ENCODE measurements at places on chromosomes 3 and 15.

- no peak for DNase-seq
Observed at GRCh38 chr3:176951586-176952292, 245.5 kb downstream of the TBL1XR1 start.

DNA sequence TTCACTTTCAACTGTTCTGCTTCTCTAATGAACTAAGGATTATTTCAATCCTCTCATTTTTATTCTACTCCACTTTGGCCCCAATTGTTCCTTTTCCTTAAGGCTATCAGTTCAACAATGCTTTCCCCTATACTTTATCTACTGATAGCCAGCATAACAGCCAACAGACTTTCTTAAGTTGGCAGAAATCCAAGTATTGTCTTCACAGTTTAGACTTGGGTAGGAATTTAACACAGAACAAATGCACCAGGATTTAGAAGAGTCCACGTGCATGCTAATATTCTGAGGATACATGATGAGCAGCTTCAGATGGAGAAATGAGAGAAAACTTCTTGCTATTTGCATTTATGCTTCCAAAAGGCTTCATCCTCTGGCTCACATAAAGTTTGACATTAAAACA lies 54.8 kb downstream of the FBN1 start:
- no peak for DNase-seq

GRCh38 chr15:77550301-77551251 lies 82.1 kb downstream of the LINGO1 start:
- no peak for DNase-seq

GRCh38 chr15:94239474-94239873 lies 8.1 kb downstream of the MCTP2 start:
- DNase-seq: no peak

- no peak for DNase-seq
Observed at GRCh38 chr15:96870580-96870979, 540.1 kb downstream of the NR2F2 start.

DNA sequence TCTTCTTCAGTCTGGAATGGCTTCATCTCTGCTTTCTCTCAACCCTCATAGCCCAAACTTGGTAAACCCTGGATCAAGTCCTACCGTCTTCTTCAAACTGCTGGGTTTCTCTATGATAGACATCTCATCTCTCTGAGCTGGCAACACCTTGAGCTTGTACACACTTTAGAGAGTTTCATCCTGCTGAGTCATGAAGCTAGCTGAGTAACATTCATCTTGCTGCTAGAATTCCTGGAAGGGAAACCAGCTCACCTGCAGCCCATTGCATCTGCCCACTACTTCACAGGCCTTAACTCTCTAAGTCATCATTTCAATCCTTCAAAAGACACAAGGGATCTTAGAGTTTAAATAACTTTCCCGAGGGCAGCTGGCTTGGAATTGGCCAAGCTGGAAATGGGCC lies 175.5 kb upstream of the RORA start:
- DNase-seq: no peak

GRCh38 chr15:28984421-28985315 lies 98.9 kb downstream of the APBA2 start:
- peak; percentile 23 for DNase-seq

DNA sequence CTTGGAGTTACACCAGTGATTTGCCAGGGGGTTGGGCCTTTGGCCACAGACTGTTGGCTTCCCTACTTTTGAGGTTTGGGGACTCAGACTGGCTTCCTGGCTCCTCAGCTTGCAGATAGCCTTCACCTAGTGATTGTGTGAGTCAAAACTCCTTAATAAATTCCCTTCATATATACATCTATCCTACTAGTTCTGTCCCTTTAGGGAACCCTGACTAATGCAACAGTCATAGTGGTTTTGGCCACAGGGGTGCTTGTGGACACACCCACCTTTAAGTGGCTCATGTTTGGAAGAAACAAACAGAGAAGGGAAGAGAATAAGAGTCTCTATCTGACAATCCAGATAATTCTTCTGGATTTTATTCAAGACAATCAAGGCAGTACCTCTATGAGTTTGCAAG lies 457.7 kb downstream of the EPHA3 start:
- DNase-seq: no peak

DNA sequence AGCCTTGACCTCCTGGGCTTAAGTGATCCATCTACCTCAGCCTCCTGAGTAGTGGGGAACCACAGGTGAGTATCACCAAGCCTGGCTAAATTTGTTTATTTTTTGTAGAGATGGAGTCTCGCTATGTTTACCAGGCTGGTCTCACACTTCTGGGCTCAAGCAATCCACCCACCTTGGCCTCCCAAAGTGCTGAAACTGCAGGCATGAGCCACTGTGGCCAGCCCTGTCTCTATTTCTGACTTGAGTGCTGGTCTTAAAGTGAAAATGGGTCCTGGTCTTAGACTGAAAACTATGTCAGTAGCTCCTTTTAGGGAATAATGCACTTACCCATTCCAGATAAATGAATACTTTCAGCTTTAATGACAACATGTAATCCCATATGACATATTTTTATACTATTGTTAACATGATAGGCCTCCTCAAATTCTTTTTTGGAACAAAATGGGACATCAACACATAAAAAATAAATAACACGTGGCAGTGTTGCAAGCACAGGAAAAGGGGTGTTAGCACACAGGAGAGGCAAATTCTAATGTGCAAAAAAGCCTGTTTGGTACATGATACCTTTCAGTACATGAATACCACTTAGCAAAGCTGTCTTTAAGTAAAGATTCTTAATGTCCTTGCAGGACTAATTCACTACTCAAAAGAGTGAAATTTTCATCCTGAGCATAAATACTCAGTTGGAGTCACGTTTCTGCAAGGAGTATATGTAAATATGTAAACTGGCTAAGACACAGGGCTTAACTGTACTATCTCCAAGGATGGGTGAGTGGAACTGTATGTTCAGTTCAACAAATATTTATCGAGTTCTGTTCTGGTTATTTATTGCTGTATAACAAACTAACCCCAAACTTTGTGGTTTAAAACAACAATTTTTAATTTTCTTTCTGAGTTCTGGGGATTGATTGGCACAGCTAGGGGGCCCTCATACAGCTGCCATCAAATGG lies 194.7 kb downstream of the NR1D2 start:
- DNase-seq: no peak

DNA sequence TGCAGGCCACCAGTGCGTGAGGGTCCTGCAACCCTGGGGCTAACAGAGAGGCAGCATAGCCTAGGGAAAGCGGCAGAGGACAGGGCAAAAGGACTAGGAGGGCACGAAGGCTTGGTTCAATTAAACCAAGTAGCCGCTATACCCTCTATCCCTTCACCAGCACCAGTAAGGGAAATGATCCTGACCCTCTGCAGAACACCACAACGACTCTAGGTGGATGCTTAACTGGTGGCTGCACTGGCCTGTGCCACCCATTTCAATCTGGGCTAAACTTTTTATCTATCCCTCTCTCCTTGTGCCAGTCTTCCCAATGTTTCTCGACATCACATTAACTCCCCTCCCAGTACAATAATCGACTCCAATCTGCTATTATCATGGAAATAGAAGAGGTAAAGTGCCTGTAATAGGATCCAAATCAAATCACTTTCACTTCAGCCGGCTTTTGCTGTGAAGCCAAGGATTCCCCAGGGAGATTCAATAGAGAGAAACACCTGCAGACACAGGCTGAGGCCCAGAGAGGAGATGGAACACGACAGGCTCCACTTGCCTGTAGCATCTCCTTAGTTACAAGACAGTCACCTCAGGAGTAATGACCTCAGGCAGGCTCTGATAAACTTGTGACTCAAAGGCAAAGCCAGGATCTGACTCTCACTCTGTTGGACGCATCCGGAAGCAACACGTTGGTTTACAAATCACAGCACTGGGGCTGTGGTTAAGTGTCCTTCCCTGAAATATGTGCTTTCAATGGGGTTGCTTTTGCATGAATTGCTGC lies 791.6 kb upstream of the ARRDC4 start:
- no peak for DNase-seq

- DNase-seq: peak; percentile 50
Observed at GRCh38 chr15:31511707-31512310, 185.2 kb downstream of the KLF13 start.

DNA sequence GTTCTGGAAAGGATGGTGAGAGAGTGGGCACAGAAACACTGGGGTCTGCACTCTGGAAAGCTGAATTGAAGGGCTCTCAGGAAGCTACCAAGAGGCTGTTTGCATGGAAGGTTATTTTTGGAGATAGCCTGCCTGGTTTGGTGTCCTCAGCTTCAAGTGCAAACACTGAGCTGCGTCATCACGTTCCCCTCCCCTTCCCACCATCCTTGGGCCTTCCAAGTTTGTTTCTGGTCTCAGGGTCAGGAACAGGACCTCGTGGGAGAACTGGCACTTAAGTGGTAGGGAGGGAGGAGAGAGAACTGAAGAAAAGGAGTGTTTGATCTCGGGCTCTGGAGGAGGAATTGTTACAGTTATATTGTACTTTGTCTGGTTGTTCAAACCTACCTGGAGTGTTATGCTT lies 10.6 kb downstream of the ST6GAL1 start:
- DNase-seq: no peak

DNA sequence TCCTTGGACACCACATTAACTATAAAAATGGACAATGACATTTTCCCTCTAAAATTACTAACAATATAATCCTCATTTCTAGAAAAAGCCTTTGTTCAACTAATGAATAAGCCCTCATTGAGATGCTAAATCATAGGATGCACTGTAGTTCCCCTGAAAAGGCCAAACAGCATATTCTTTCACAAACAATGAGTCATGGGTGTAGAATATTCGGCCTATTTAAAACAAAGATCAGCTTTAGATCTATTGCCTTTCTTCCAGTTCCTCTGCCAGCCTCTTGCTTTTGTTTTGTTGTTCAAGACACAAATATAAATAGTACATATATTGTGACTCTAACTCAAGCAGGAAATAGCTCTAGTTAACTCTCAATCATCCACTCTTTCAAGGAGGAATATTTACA lies 82.5 kb downstream of the ADAM10 start:
- no peak for DNase-seq

All from activated CD4-positive, alpha-beta T cell treated with anti-CD3 and anti-CD28 coated beads for 4 hours (primary cell).